ENCODE measurements at places on chromosomes 12 and 14. TPM values are rescaled to one million over a fixed set of nuclear protein-coding genes. Genes with fewer than 3 reads are reported as not detected.

Gene KRT77
- not detected for total RNA-seq

Gene SERPINA9
- total RNA-seq, result not detected

Gene IL23A
- not detected for total RNA-seq

Gene GUCY2C
- total RNA-seq, result not detected

Gene SLCO1C1
- 2.0 TPM for total RNA-seq

Gene PLEKHD1
- total RNA-seq, result 0.07 TPM

Gene TPH2
- total RNA-seq, result not detected

Gene MYF6
- not detected for total RNA-seq

Gene DTX1
- 0.03 TPM for total RNA-seq

Gene HIP1R
- 17.1 TPM for total RNA-seq

Gene LAG3
- total RNA-seq, result not detected

Gene SYCP3
- 0.33 TPM for total RNA-seq

Gene CCDC38
- not detected for total RNA-seq

Gene ANP32D
- not detected for total RNA-seq

Gene EPS8
- 237 TPM for total RNA-seq

Gene PMCH
- 0.30 TPM for total RNA-seq

Gene SRGAP1
- 17.6 TPM for total RNA-seq

Gene ADAM21
- 0.86 TPM for total RNA-seq

Gene DIO2
- 18.7 TPM for total RNA-seq

Gene TMEM229B
- 2.5 TPM for total RNA-seq

Gene ACACB
- total RNA-seq, result 2.2 TPM

Gene AMDHD1
- 0.07 TPM for total RNA-seq

Gene TSPAN8
- 108 TPM for total RNA-seq

Gene HOXC4
- total RNA-seq, result 1.2 TPM

Gene NIN
- 28.0 TPM for total RNA-seq

Gene KRT81
- total RNA-seq, result 0.13 TPM

Gene PRR4
- total RNA-seq, result 1.2 TPM

Gene TMTC1
- 93.0 TPM for total RNA-seq

Gene ARPC3
- total RNA-seq, result 136 TPM

Gene OTOGL
- 0.07 TPM for total RNA-seq

Gene GPR162
- total RNA-seq, result 6.6 TPM

Gene CYP46A1
- 0.33 TPM for total RNA-seq

Gene SLC25A47
- total RNA-seq, result 0.07 TPM

Gene HOXC11
- not detected for total RNA-seq

Gene SAV1
- 26.7 TPM for total RNA-seq

Gene INSM2
- total RNA-seq, result not detected

Gene SLCO1B1
- not detected for total RNA-seq

Gene CLEC6A
- total RNA-seq, result not detected

Gene PLCZ1
- total RNA-seq, result not detected

Gene INHBE
- 2.0 TPM for total RNA-seq

Gene DPPA3
- total RNA-seq, result not detected

Gene SMOC1
- total RNA-seq, result 12.9 TPM

Gene AMN
- 0.07 TPM for total RNA-seq

Gene B4GALNT3
- total RNA-seq, result 0.13 TPM
